ENCODE measurements at places on chromosomes 11 and 22.
A peak's percentile ranks its signal among the peaks of the same experiment; 100 is the strongest.

- H3K4me3 ChIP-seq = no peak overlapping the region
- no peaks in the 10 kb centered on the region for H3K36me3 ChIP-seq
- no peaks in the 10 kb centered on the region for H3K27me3 ChIP-seq
- H3K4me1 ChIP-seq = peaks cover 37% of the 10 kb centered on the region
- DNase-seq = peak; percentile 92
Measured at GRCh38 chr22:23178512-23179254, 1.6 kb upstream of the BCR start.

- H3K4me3 ChIP-seq = no peak overlapping the region
- no peaks in the 10 kb centered on the region for H3K27me3 ChIP-seq
- H3K27ac ChIP-seq = peak overlapping the region; percentile 87
- no peak for DNase-seq
Measured at GRCh38 chr22:42642806-42643633, 2.6 kb upstream of the ATP5MGL start.

DNA sequence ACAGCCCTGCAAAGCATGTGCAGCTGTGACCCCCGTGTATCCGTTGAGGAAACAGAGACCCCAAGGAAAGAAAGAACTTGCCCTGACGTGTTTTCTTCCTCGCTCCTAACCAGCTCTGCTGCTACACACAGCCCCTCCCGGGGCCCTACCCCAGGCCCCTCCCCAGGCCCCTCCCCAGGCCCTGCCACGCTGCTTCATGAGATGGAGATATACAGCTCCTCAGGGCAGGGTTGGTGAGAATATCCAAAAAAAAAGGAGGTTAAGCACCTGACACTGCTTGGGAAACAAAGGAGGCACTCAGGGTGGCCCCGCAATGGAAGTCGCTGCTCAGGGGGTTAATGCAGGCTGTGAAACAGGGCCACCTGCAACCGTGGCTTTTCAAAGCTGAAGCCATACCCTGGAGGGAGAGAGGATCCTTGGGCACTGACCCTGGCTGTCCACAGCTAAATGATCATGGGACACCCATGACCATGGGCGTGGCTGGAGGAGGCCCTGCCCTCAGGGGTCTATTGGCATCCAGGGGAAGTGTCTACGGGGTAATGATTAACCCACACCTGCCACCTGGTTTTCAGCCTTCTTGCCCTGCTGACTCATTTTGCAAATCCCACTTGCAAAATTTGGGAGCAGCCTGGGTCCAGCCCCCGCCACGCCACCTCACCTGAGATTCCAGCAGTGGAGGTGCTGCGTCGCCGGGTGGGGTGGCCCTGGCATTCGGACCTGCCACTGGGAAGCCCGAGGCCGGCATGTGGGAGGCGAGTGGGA is 112.1 kb upstream of the ANO1 start:
- H3K4me3 ChIP-seq = no peak overlapping the region
- no peak for DNase-seq
- H3K4me1 ChIP-seq = no peaks in the 10 kb centered on the region

GRCh38 chr11:65353900-65354264 is 669 bp upstream of the TIGD3 start:
- H3K27me3 ChIP-seq = no peaks in the 10 kb centered on the region
- DNase-seq = no peak
- H3K4me3 ChIP-seq = peak overlapping the region; percentile 34
- H3K36me3 ChIP-seq = peaks cover 37% of the 10 kb centered on the region
- H3K27ac ChIP-seq = peak overlapping the region; percentile 49
- peaks cover 16% of the 10 kb centered on the region for H3K4me1 ChIP-seq

GRCh38 chr11:75280227-75280701 is 39.7 kb downstream of the TPBGL start:
- no peak overlapping the region for H3K4me3 ChIP-seq
- DNase-seq = no peak
